HT-29 (cell line): ENCODE measurements at places on chromosomes 2 and 18. TPM values are rescaled to one million over a fixed set of nuclear protein-coding genes. Genes with fewer than 3 reads are reported as not detected.

The C18orf54 gene
- total RNA-seq, result 0.50 and 1.0 TPM in 2 replicates

The ZNF385B gene
- total RNA-seq, result not detected in 2 replicates

The NYAP2 gene
- 0.05 TPM in 1 of 2 replicates, not detected in the other for total RNA-seq

The GPAT2 gene
- not detected in 2 replicates for total RNA-seq

The IL1R2 gene
- 3.9 and 6.6 TPM in 2 replicates for total RNA-seq

The FSHR gene
- total RNA-seq, result not detected in 2 replicates

The GALR1 gene
- total RNA-seq, result not detected in 2 replicates

The BOD1L2 gene
- total RNA-seq, result not detected in 2 replicates

The SERPINB7 gene
- 0.16 TPM in 1 of 2 replicates, not detected in the other for total RNA-seq

DNA sequence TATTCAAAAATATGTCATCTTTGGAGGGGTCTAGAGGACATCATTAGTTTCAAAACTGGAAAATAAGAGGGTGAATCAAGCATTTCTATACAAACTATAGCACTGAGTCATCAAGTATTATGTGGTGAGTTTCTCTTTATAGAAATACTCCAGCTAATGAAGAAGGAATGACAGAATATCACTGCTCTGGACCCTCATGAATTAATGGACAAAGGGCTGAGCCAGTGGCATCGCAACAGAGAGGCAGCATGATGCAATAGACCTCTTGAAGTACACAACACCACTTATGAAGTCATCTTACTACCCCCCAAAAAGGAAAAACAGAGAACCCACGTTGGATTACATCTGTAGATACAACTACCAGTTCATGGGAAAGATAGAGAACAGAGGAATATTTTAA is 27.4 kb upstream of the EIF2AK3 start:
- DNase-seq, result no peak

DNA sequence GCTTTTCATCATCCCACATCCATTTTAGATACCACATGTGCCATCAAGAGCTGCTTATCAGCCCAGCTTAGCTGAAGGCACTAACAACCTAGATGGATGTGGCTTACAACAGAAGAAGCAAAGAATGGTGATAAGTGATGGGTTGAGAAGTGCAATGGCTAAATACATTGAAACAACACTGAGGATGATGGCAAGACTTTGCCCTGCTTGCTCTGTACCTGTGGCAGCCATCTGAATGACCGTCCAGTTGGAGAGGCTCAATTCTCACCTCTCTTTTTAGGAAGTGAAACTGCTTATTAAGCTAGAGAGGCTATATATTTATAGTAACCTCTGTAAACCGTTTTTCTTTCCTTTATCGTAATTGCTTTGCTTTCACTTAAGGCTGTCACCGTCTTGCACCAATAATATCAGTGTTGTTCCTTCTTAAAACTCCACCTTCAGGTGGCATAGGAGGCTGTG is 5.7 kb downstream of the GPATCH11 start:
- DNase-seq, result no peak

DNA sequence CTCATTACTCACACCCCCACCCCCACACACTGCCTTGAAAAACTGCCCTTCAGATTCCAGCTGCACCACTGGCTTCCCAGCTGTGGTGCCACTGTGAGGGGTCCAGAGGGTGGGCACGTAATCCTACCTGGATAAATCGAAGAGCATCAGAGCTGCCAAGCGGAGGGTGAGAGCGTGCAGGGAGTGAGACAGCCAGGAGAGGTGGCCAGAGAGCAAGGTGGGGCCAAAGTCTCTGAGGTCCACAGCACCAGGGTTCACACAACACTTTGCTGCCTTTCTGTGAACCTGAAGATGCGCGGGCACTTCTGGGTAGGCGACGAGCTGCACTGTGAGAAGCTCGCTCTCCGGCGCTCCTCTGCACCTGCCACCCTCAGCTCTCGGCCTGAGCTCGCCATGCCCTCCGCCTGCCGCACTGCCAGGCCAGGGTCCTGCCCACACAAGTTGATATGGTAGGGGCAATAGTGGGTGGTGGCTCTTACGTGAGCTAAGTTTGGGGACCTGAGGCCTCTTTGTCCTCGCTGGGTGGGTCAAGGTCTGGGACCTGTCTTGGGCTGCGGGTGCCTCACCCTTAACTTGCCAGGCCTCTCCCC is 83.9 kb downstream of the MARCO start:
- DNase-seq, result no peak

- no peak for DNase-seq
Observed at GRCh38 chr2:20434588-20435294, 12.1 kb upstream of the RHOB start.

GRCh38 chr2:203999835-204000234 is 63.3 kb downstream of the ICOS start:
- no peak for DNase-seq

DNA sequence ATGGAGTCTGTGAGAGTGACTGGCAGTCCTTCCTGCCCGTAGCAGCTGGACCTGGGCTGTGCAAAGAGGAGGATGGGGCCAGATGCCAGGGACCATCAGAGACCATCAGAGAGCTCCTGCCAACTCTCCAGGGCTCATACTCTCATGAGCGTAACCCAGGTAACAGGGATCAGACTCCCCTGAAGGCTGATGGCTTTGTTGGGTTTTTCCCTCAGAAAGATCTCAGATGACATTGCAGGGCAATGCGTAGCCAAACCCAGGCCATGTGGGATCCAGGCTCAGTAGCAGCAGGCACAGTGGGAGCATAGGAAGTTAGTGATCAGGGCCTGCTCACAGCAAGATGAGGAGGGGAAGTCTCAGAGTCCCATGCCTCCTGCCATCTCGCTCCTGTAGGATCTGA is 218.0 kb downstream of the LOXHD1 start:
- DNase-seq, result no peak

DNA sequence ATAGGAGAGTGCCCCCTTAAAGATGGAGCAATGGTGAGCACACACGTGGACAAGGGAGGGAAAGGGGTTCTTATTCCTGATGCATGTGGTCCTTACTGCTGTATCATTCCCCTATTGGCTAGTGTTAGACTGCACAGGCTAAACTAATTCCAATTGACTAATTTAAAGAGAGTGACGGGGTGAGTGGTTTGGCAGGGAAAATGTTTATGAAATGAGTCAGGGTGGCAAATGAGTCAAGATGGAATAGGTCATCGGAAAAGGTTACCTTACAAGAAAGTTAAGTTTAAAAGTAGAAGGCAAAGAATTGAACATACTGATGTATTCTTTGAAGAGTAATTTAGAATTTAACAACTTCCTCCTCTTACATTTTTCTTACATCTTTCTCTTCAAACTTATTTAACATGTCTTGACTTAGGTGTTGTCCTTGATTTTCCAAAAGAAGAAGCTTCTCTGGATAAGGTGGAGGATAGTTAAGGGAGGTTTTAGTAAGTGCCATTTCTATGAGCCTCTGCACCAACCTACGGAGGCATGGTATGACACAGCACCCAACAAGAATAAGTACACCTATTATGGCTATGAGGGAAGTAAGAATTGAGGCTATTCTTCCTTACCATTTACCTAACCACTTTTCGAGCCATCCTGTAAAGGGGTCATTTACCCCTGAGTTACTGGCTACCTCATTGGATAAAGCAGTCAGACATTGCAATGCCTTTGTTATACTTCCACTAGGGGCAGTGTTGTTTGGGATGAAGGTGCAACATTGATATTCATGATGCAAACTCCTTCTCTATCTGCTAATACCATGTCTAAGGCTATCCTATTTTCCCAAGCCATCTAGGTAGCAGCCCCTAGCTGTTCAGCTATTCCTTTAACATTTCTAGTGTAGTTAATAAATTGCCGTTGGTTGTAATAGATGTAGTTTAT is 1345.8 kb upstream of the LRRTM1 start:
- peak; percentile 11 for DNase-seq

GRCh38 chr18:9715088-9715343 is 6.9 kb downstream of the RAB31 start:
- no peak for DNase-seq

GRCh38 chr2:45813003-45813941 is 161.8 kb downstream of the PRKCE start:
- no peak for DNase-seq

- no peak for DNase-seq
Observed at GRCh38 chr2:109148117-109148746, 19.2 kb downstream of the SH3RF3 start.

- DNase-seq, result no peak
Observed at GRCh38 chr18:58581265-58581664, 47.6 kb downstream of the ALPK2 start.

DNA sequence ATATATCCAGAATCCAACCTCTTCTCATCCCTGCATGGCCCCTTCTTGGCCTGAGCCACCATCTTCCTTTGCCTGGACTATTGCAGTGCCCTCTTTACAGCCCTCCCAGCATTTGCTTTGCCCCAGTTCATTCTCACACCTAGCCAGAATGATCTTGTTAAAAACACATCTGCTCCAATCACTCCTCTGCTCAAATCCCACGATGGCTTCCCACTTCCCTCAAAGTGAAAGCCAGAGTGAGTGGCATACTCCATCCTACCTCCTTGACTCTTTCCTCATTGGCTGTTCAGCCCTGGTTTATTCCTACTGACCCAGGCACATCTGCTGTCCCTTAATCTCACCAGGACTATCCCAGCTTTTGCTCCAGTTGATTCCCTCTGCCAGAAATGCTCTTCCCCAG is 14.7 kb downstream of the SULT6B1 start:
- DNase-seq, result no peak

- DNase-seq, result no peak
Observed at GRCh38 chr2:111688482-111688881, 195.5 kb downstream of the ANAPC1 start.

GRCh38 chr2:4908461-4908860 is 783.7 kb upstream of the SOX11 start:
- no peak for DNase-seq

- no peak for DNase-seq
Observed at GRCh38 chr18:46462523-46462922, 194.5 kb downstream of the LOXHD1 start.

- DNase-seq, result no peak
Observed at GRCh38 chr2:123928358-123928757, 96.7 kb upstream of the CNTNAP5 start.

DNA sequence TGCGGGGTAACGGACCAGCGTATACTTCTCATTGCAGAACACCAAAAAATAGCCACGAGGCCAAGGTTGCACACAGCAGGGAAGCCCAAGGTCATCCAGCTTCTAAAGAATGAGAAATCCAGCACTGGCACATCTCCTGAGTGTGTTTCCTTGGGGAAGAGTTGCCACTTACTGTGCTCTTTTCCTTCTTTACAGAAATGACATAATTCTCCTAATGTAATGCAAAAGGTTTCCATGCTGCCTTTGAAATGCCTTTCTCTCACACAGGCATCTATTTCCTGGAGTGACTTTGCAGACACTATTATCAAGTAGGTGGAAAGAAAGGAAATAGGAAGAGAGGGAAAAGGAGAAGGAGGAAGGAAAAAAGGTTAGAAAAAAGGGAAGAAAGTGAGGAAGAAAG is 862.1 kb upstream of the CELF4 start:
- DNase-seq, result no peak

DNA sequence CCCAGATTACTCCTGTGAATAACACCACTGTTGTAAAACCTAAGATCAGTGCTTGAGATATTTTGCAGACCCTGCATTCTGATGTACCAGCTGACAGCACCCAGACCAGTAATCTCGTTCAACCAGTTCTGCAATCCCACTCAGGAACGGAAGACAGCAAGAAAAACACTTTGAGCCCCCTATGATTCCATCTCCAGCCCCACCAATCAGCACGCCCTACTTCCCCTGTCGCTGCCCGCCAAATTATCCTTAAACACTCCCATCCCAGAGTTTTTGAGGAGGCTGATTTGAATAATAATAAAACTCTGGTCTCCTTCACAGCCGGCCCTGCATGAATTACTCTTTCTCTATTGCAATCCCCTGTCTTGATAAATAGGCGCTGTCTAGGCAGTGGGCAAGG is 173.9 kb upstream of the CDH2 start:
- DNase-seq, result no peak

- DNase-seq, result no peak
Observed at GRCh38 chr2:24153478-24153877, 21.4 kb upstream of the FAM228A start.

- DNase-seq, result no peak
Observed at GRCh38 chr2:189549449-189549832, 31.1 kb downstream of the SLC40A1 start.

DNA sequence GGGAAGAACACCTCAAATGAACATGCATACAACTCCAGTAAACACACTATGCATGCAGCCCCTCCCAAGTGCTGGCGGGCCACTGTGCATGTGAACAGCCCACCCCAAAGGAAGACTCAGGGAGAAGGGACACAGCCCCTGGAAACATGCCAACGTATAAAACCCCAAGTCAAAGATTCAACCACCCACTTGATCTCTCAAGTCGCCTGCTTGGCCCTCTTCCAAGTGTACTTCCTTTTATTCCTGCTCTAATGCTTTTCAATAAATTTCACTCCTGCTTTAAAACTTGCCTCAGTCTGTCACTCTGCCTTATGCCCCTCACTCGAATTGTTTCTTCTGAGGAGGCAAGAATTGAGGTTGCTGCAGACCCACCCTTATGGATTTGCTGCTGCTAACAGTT is 139.1 kb downstream of the C1D start:
- peak; percentile 8 for DNase-seq

GRCh38 chr2:96521219-96521618 is 15.3 kb upstream of the ARID5A start:
- no peak for DNase-seq

DNA sequence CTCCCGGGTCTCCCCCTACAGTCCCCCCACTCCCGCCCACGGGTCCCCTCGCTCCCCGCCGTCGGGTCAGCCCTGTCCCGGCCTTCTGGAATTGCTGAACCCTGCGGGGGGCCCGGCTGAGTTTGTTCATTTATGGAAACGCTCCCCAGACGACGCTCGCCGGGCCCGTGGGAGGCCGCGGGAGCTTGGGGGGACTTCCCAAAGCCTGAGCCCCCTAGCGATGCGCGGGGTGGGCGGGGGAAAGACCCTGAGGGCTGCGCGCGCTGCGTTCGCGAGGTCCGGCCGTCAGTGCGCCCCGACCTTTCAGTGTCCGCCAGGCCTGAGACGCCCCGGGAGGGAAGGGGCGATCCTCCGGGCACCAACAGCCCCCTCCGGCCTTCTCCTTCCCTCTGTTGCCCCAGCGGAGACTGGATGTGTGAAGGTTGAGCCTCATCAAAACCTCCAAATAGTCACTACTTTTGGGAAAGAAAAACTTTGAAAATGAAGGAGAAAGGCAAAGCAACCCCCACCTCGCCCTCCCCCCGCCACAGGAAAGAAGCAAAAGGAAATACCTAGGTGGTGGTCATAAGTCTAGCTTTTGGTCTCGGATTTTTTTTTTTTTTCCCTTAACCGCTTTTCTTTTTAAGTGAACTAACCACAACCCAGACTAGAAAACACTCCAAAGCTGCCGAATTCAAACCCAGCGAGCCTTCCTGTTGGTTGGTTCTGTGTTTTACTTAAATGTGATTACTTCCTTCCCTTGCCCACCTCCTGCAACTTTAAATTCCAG is 509 bp upstream of the CYS1 start:
- DNase-seq, result no peak

- no peak for DNase-seq
Observed at GRCh38 chr18:67109535-67109934, 407.0 kb downstream of the DSEL start.
